ENCODE measurements at places on chromosomes 7 and 10.

DNA sequence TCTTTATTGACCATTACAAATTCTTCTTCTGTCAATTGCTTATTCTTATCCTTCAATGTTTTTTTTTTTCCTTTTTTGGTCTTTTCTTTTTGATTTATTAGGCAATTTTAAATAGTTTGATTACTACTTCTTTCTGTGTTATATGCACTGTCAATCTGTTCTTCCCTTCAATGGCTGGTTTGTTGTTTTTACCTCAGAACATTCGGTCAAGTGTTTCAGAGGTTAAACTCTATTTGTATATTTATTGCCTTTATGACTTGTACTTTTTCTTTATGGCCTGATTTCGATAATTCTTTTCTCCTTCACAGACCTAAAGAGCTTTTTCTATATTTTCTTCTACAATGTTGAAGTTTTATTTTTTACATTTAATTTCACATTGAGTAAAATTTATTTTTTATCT, 171.5 kb upstream of the AKR1E2 start:
- H3K27me3 ChIP-seq: peaks cover 10% of the 10 kb centered on the region
- H3K4me1 ChIP-seq: peaks cover 34% of the 10 kb centered on the region
- H3K36me3 ChIP-seq: no peaks in the 10 kb centered on the region
- H3K4me3 ChIP-seq: no peak overlapping the region
- no peak for DNase-seq

GRCh38 chr7:2405601-2406345, 2.4 kb downstream of the CHST12 start:
- no peaks in the 10 kb centered on the region for H3K36me3 ChIP-seq
- H3K4me1 ChIP-seq: peaks cover 61% of the 10 kb centered on the region
- H3K27ac ChIP-seq: peak overlapping the region; percentile 82
- peak; percentile 71 for DNase-seq
- no peaks in the 10 kb centered on the region for H3K27me3 ChIP-seq

DNA sequence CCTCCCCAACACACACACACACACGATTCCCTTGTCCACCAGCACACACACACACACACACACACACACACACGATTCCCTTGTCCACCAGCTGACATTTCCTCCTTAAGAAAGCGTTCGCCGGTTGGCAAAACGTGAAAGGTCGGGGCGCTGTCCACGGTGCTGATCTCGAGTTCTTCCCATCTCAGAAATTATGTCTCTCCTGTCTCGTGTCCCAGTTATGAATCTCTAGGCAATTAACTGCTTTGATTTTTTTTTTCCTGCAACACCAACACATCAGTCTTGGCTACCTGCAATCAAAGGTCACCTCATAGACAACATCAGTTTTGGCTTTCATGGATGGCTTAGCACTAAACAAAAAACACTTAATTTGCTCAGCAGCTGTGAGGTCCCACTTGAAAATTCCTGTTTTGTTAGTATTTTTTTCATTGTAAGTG, 1.9 kb downstream of the INA start:
- H3K4me1 ChIP-seq: peaks cover 4% of the 10 kb centered on the region
- no peak overlapping the region for H3K27ac ChIP-seq
- peaks cover 66% of the 10 kb centered on the region for H3K27me3 ChIP-seq
- H3K4me3 ChIP-seq: peak overlapping the region; percentile 2

DNA sequence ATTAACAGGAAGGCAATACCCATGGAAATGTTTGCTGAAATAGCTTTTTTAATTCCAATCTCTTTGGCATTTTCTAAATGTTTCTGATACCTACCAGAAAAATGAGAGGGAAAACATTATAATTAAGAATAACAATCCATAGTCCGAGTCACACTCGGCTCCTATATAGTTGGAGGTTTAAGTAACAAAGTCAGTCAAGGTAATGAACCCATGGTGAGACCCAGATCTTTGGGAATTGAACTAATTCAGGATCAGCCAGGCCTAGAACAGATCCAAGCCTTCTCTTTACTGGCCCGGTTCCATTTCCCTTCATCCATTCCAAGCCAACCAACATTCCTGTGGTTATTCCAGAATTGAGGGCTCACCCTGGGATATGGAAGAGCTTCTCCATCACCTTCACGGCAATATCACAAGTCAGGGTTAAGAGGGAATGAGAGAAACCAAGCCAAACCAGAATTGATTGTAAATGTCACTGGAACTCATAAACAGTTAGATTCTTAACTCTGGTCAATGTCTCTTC, 28.3 kb downstream of the ABCB4 start:
- DNase-seq: no peak
- no peaks in the 10 kb centered on the region for H3K36me3 ChIP-seq
- H3K4me1 ChIP-seq: no peaks in the 10 kb centered on the region
- H3K27me3 ChIP-seq: peaks cover 10% of the 10 kb centered on the region
- no peak overlapping the region for H3K27ac ChIP-seq

- DNase-seq: no peak
- H3K27ac ChIP-seq: no peak overlapping the region
- H3K4me3 ChIP-seq: no peak overlapping the region
- no peaks in the 10 kb centered on the region for H3K27me3 ChIP-seq
Measured at GRCh38 chr10:53396876-53397275, 624.3 kb upstream of the MBL2 start.

GRCh38 chr10:98878921-98879320, 356.7 kb downstream of the HPSE2 start:
- H3K4me3 ChIP-seq: no peak overlapping the region
- H3K36me3 ChIP-seq: no peaks in the 10 kb centered on the region
- no peaks in the 10 kb centered on the region for H3K4me1 ChIP-seq
- H3K27me3 ChIP-seq: peaks cover 1% of the 10 kb centered on the region
- H3K27ac ChIP-seq: no peak overlapping the region
- no peak for DNase-seq

- H3K4me3 ChIP-seq: no peak overlapping the region
- H3K27ac ChIP-seq: no peak overlapping the region
- peaks cover 39% of the 10 kb centered on the region for H3K27me3 ChIP-seq
Measured at GRCh38 chr10:14416308-14416700, 85.6 kb upstream of the FRMD4A start.

- H3K36me3 ChIP-seq: no peaks in the 10 kb centered on the region
- H3K4me3 ChIP-seq: no peak overlapping the region
- no peak for DNase-seq
- H3K27ac ChIP-seq: no peak overlapping the region
- no peaks in the 10 kb centered on the region for H3K4me1 ChIP-seq
Measured at GRCh38 chr7:114100810-114101209, 182.0 kb upstream of the PPP1R3A start.

GRCh38 chr10:32687546-32687945, 241.6 kb downstream of the CCDC7 start:
- no peak overlapping the region for H3K27ac ChIP-seq
- H3K4me1 ChIP-seq: no peaks in the 10 kb centered on the region
- no peak for DNase-seq
- no peak overlapping the region for H3K4me3 ChIP-seq

- H3K4me3 ChIP-seq: no peak overlapping the region
- H3K27me3 ChIP-seq: peaks cover 15% of the 10 kb centered on the region
- DNase-seq: no peak
- H3K36me3 ChIP-seq: no peaks in the 10 kb centered on the region
- H3K27ac ChIP-seq: no peak overlapping the region
- H3K4me1 ChIP-seq: peaks cover 1% of the 10 kb centered on the region
Measured at GRCh38 chr7:8389593-8390261, 43.7 kb upstream of the NXPH1 start.

- no peak overlapping the region for H3K27ac ChIP-seq
- no peaks in the 10 kb centered on the region for H3K4me1 ChIP-seq
- H3K4me3 ChIP-seq: no peak overlapping the region
- DNase-seq: peak; percentile 3
Measured at GRCh38 chr7:15720849-15721471, 34.5 kb upstream of the MEOX2 start.
